ENCODE measurements at places on chromosomes 1 and 21. TPM values are rescaled to one million over a fixed set of nuclear protein-coding genes. Genes with fewer than 3 reads are reported as not detected.
A peak's percentile ranks its signal among the peaks of the same experiment; 100 is the strongest.

GRCh38 chr1:8285965-8286364 lies 31.9 kb upstream of the SLC45A1 start:
- no peak for DNase-seq

- no peak for DNase-seq
Observed at GRCh38 chr1:3674100-3675094, 22.1 kb downstream of the TP73 start.

DNA sequence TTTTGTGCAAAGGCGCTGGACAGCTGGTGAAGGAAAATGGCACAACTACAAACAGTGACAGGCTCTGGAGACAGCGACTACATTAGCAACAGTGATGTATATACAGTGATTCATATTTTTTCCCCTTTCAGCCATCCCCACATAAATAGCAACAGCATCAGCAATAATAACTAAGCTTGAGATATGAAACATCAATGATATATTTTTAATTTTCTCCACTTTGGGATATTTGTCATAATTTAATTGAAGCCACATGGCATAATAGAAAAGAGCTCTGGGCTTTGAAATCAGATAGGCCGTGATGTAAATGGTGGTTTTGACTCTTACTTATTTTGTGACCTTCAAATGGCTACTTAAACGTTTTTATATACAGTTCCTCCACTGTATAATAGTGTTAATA lies 764.3 kb upstream of the PRMT6 start:
- DNase-seq: no peak

DNA sequence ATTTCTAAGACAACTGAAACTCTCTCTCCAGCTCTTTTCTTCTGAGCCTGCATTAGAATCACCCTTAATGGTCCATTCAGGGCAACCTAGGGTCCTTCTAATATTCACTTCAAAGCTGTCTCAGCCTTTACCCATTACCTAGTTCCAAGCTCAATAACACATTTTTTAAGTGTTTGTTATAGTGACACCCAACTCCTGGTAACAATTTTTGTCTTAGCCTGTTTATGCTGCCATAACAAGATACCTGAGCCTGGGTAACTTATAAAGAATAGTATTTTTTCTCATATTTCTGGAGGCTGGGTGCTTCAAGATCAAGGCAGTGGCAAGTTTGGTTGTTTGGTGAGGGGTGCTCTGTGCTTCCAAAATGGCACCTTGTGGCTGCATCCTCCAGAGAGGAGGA lies 531.5 kb upstream of the USP24 start:
- no peak for DNase-seq

- no peak for DNase-seq
Observed at GRCh38 chr1:220123889-220124288, 30.0 kb downstream of the IARS2 start.

DNA sequence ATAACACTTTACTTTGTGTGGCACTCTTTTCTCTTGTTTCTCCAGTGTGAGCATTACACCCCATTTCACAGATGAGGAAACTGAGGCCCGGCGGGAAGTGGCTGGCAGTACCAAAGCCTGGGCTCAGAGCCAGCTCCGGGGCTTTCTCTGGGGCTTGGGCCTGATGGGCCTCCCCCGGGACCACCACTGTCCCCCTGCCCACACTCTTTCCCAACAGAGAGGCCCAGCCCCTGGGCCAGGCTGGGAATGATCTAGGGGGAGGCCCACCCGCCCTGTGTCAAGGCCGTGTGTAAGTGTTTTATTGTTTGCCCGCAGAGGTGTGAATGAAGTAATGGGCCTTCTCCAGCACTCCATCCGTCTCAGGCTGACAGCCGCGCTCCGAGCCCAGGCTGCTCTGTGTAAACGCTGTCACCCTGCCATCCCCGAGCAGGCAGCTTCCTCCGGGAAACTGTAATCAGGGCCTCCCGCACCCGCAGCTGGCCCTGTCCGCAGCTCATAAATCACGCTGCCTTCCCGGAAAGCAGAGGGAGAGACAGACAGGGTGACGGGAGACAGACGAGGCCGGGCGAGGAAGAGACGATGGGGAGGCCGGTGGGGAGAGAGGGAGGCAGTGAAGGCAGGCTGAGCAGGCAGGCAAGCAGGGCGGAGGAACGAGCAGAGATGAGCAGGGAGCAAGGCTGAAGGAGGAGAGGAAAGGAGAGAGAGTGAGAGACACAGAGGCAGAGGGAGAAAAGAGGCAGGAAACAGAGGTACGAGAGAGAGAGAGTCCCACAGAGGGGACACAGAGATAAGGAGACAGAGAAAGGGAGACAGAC lies 109.7 kb upstream of the ZBTB40 start:
- no peak for DNase-seq

DNA sequence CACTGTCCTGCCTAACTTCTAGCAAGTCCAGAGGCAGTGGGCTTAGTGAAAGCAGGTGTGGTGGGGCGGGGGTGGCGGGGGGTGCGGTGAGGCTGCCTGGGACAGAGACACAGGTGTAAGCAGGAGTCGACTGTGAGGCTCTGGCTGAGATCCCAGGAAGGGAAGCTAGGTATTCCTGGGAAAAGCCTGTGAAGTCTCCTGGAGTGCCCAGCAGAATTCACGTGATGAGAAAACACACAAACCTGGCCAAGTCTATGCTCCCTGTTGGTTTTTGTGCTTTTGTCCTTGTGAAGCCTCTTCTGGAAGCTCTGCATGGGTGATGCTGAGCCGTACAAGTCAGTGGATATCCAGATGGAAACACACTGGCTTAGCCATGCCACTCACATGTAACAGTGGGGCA lies 5.3 kb downstream of the GALNT2 start:
- no peak for DNase-seq

GRCh38 chr1:243575070-243575469 lies 275.0 kb downstream of the AKT3 start:
- DNase-seq: no peak

- no peak for DNase-seq
Observed at GRCh38 chr1:69504730-69505252, 62.9 kb upstream of the LRRC7 start.

- DNase-seq: no peak
Observed at GRCh38 chr1:203244776-203245175, 15.3 kb upstream of the CHIT1 start.

C1QTNF12 gene
- 1.8 TPM for total RNA-seq

DNA sequence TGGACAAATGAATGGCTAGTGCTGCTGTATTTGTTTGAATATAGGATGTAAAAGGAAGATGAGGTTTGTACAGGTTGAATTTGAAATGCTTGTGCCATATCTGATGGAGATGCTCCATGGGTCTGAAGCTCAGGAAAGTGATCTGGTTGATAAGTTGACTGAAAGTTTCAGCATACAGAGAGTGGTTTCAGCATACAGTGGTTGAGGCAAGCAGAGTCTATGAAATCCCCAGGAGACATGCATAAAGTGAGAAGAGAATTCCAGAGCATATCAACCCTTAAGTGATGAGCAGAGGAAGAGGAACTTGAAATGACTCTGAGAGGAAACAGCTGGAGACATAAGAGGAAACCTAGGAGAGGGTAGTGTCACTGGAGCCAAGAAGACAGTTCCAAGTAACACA lies 21.7 kb downstream of the TCHHL1 start:
- no peak for DNase-seq

- no peak for DNase-seq
Observed at GRCh38 chr1:174656409-174657059, 208.8 kb downstream of the GPR52 start.

TLCD4 gene
- total RNA-seq: 2.5 TPM

- DNase-seq: no peak
Observed at GRCh38 chr1:208179263-208179816, 64.8 kb downstream of the PLXNA2 start.

- DNase-seq: no peak
Observed at GRCh38 chr1:36151134-36151844, 2.0 kb upstream of the TRAPPC3 start.

GJA5 gene
- not detected for total RNA-seq

CRYAA gene
- not detected for total RNA-seq

ESPN gene
- not detected for total RNA-seq

- DNase-seq: no peak
Observed at GRCh38 chr1:236850077-236850979, 55.2 kb downstream of the MTR start.

TDRD10 gene
- not detected for total RNA-seq

GRCh38 chr1:147252540-147252939 lies 10.1 kb downstream of the CHD1L start:
- DNase-seq: no peak

DNA sequence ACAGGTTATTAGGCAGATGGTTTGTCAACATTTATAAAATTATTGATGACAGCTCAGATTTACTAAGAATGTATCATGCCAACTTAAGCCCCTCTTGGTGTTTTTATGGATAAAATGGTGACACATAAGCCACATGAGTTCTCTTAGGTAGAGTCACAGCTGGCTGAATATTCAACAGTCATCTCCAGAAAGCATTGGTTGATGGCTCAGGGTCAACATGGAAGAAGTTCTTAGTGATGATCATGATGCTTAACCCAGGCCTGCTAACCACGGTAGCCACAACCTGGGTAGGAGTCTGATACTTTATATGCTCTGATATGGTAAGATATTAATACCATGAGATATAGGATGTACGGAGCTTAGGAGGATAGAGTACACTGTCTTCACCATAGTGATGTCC lies 46.4 kb upstream of the SIPA1L2 start:
- no peak for DNase-seq

- no peak for DNase-seq
Observed at GRCh38 chr1:170856455-170856854, 78.9 kb upstream of the MROH9 start.

GRCh38 chr1:17545356-17545755 lies 5.9 kb downstream of the ARHGEF10L start:
- DNase-seq: no peak

GRCh38 chr1:233777566-233777965 lies 126.9 kb upstream of the SLC35F3 start:
- DNase-seq: no peak

DNA sequence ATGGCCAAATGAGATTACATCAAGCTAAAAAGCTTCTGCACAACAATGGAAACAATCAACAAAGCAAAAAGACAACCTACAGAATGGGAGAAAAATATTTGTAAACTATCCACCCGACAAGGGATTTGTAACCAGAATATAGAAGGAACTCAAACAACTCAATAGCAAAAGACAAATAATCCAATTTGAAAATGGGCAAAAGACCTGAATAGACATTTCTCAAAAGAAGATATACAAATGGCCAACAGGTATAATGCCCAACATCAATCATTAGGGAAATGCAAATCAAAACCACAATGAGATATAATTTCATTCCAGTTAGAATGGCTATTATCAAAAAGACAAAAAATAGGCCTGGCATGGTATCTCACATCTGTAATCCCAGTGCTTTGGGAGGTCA lies 140.0 kb downstream of the GLUL start:
- no peak for DNase-seq

- DNase-seq: no peak
Observed at GRCh38 chr1:212121779-212122178, 86.2 kb downstream of the DTL start.

- DNase-seq: no peak
Observed at GRCh38 chr1:180786624-180787023, 126.1 kb upstream of the KIAA1614 start.

GRCh38 chr1:25469177-25469576 lies 38.5 kb downstream of the MACO1 start:
- DNase-seq: peak; percentile 17

DNA sequence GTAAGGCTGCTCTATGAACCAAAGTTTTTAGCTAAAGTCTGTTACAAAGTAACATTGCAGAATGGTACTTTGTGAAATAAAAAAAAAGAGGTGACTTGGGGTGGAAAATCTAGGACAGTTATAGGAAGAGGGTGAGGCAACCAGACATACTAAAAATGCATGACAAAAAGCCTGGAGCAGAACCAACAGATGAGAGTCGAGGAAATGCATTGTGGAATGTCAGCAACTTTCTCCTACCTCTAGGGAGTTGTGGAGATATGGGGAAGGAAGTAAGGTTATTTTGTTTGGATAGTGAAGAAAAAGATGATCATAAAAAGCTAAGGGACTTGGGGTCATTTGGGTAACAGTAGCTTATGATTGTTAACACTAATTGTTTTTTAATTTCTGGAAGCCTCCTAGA lies 295.6 kb downstream of the S1PR1 start:
- DNase-seq: no peak

LRRC39 gene
- total RNA-seq: 0.13 TPM

DNA sequence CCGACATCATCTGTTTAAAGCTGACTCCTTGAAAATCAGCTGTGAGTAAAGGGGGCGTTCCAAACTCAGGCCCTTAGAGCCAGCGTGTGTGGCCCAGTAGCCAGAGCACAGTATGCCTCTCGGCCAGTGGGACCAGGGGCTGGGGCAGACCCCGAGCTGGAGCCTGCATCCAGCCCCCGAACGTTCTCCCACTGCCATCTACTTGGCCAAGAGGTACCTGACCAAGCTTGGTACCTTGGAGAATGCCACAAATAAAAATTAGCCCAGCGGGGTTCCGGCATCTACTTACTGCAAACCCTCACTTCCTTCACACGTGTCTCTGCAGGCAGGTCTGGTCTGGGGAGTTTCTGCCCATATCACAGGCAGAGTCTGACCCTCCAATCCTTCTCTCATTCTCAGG lies 56.7 kb upstream of the COL6A2 start:
- no peak for DNase-seq

ENAH gene
- total RNA-seq: 158 TPM

- DNase-seq: peak; percentile 56
Observed at GRCh38 chr1:161013131-161013487, 7.8 kb downstream of the F11R start.

DNA sequence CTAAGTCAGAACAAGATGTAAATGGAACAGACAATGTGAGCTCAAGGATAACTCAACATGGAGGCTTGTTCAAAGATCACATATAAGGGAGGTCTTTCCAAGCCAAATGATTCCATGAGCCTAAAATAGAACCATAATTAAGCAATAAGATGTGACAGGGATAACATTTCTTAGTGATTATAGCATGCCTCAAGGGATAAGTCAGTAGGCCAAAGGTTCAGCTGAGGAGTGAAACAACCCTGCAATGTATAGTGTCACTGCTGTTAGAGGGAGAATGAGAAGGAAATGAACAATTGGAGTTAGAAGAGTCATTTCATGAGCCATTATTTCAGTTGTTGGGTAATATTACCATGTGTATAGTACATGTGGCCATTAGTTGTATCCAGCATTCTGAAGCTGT lies 25.0 kb downstream of the GORAB start:
- no peak for DNase-seq

DNA sequence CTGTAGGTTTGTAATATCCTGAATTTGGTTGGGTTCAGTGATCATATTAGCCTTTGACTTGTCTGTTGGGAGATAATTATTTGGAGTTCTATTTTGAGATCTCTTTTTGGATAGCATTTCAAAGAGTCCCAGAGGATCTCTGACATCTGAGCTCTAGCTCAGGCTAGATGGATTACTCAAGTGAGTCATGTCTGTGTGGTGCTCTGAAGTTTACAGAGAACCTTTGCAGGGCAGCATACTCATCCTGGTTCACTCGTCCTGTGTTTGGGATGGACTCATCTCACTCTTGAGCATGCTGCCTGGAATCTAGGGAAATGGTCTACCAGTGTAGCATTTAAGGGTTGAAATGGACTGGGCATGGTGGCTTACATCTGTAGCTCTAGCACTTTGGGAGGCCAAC lies 29.4 kb upstream of the BMP8A start:
- DNase-seq: no peak

DNA sequence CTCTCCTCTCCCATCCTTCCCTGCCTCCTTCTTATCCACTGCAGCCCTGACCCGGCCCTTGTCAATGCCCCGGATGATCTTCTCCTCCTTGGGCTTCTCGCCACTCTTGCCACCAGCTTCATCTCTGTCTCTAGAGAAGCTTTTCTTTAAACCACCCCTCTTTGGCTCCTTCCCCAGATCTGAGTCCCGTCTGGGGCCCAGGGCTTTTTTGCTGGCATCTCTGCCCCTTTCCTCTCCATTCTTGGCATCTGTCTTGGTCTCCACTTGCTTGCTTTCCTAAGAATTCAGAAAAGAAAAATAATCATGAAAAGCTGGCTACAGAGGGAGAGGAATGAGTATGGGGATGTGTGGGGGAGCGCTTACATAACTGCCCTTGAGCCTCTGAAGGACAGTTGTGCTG lies 11.8 kb downstream of the SHISA4 start:
- DNase-seq: no peak
